ENCODE measurements at places on chromosomes 4 and X. TPM values are rescaled to one million over a fixed set of nuclear protein-coding genes. Genes with fewer than 3 reads are reported as not detected.

MAOB gene
- 0.73 TPM for total RNA-seq

ARMCX2 gene
- 110 TPM for total RNA-seq

MCF2 gene
- 0.96 TPM for total RNA-seq

SHROOM4 gene
- total RNA-seq: 5.9 TPM

GRCh38 chrX:68936126-68936525 is 107.3 kb downstream of the EFNB1 start:
- no peak for DNase-seq

GRCh38 chr4:100895556-100896197 is 377.9 kb upstream of the EMCN start:
- no peak for DNase-seq

ZXDA gene
- total RNA-seq: not detected

DNA sequence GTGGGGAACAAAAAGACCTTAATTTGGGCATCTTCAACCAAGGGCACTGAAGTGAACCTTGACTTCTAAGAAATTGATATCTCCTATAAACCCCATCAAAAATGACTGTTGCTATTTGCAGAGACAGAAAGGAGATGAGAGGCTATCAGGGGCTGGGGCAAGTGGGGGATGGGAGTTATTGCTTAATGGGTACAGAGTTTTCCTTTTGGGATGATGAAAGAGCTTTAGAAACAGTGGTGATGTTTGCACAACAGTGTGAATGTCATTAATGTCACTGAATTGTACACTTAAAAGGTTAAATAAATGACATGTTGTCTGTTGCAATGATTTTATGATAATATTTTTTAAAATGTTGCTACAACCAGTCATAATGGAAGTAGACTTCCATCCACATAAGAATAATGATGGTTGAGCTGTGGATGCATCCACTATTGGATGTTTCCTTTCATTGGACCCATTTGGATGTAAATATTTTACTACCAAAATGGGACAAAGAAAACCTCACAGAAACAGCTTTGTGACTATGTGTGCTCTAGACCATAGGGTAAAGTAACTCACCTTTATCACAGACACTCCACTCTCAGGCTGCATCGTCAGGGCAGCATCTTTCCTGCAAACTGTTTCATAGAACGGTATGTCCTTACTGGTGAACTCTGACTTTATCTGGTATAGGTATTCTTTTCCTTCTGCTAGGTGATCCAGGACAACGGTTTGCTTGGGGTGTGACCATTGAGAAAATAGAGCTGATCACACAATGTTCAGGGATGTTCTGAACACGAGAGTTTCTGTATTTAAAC is 31.6 kb upstream of the FAM9A start:
- no peak for DNase-seq

GRCh38 chrX:41528784-41529183 is 81.6 kb downstream of the NYX start:
- no peak for DNase-seq

DNA sequence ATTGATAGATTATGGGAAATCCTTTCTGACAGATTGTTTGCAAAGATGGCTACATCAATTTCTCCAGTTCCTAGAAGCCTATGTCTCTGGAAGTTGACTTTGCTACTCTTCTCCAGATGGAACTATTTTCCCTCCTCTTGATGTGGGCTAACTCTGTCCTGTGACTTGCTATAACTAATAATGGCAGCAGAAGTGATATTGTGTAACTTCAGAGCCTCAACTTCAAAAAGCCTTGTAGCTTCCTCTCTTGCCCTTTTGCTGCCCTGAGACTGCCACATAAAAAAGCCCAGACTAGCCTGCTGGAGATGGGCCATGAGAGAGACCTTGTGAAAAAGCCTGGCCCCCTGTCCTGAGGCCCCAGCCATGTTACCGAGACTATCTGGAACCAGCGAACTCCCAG is 210.7 kb upstream of the SLC7A11 start:
- DNase-seq: no peak

- DNase-seq: no peak
Measured at GRCh38 chrX:9690046-9690445, 75.6 kb downstream of the GPR143 start.

- no peak for DNase-seq
Measured at GRCh38 chrX:12996934-12997435, 22.1 kb downstream of the TMSB4X start.

GRCh38 chr4:15186806-15187205 is 184.5 kb downstream of the CPEB2 start:
- DNase-seq: no peak

NR3C2 gene
- 3.0 TPM for total RNA-seq

GRCh38 chr4:7254736-7255487 is 62.6 kb downstream of the SORCS2 start:
- DNase-seq: no peak

GRCh38 chr4:117893207-117893606 is 141.1 kb upstream of the NDST3 start:
- DNase-seq: no peak

DNA sequence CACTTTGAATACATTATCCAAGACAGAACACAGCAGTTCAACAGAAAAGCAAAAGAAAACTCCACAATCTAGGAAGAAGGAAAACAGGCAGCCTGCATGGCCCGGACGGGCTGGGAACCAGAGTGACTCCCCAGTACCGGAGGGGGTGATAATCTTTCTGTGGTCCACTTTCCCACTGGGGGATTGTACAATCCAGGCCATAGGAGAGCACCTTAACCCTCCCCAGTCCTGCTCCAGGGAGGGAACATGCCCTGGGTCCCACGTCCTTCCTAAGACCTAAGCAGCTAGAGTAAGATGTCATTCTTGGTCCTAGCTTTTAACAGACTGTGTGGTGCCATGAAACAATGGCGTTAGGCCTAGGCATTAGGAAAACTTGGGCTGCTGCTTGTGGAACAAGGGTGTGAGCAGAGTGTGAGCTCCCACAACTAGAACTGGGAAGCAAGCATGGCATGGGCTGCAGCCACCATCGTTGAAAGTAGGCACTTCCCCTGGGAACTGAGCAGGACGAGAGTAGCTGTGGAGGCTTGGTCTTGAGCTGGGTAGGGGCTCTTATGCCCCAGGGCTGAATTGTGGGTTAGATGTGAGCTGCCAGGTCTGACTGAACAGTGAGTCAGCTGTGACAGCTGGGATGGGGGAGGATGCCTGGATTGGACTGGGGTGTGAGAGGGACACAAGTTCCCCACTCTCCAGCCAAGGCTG is 42.4 kb downstream of the NAT8L start:
- no peak for DNase-seq

GRCh38 chr4:121156822-121157769 is 7.0 kb downstream of the TNIP3 start:
- DNase-seq: peak; percentile 81

GABRQ gene
- 9.6 TPM for total RNA-seq

DNA sequence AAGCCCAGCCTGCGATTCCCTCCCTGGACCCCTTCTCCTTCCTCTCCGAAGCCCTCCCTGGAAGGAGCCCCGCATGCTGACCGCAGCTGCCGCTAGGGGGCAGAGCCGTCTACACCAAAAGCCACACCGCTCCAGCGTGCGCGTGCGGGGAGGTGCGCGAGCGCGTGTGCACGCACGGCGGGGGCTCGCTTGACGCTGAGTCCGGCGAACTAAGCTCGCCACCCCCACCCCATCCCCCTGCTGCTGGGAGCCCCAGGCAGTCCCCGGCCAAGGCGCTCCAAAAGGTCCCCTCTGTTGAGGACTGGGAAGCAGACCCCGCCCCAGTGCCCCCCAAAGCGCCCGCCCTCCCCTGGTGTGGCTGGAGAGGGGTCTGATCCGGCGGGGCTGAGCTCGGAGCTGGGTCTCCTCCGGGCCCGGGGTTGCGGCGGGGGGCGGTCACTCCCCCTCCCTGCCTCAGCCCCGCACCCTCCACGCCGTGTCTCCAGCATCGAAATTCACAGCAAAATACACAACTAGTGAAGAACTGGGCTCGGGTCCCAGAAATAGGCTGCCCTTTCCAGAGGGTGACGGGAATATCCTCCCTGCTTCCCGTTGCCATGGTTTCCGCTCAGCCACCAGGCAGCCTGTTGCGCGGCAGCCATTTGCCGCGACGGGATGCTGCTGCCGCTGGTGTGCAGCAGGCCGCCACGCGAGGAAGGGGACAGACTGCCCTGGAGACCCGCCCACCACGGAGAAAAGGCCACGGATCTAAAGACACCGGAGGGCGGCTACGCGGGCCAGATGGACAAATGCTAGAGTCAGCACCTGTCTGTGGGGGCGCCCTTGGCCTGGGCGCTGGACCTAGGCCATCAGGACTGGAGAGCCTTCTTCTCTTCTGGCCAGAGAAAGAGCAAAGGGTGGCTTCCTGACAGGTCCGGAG is 11.2 kb upstream of the CCNQ start:
- no peak for DNase-seq

- no peak for DNase-seq
Measured at GRCh38 chr4:144562019-144562705, 83.8 kb upstream of the HHIP start.

FGF16 gene
- total RNA-seq: 1.4 TPM

KCNIP4 gene
- total RNA-seq: not detected

- DNase-seq: no peak
Measured at GRCh38 chr4:5866841-5867813, 25.8 kb downstream of the CRMP1 start.

MAGEB2 gene
- total RNA-seq: not detected

OTUD4 gene
- 57.0 TPM for total RNA-seq
